ENCODE measurements at places on chromosomes 6 and 20.
A peak's percentile ranks its signal among the peaks of the same experiment; 100 is the strongest.

- no peak for DNase-seq
Observed at GRCh38 chr20:62461834-62462233, 14.0 kb downstream of the GATA5 start.

GRCh38 chr20:17609811-17610377 lies 40.0 kb downstream of the DSTN start:
- no peak for DNase-seq

- DNase-seq = no peak
Observed at GRCh38 chr20:51347831-51348230, 194.7 kb downstream of the NFATC2 start.

- no peak for DNase-seq
Observed at GRCh38 chr6:150694889-150695288, 95.2 kb downstream of the PLEKHG1 start.

GRCh38 chr20:1490643-1491195 lies 501 bp downstream of the SIRPB2 start:
- no peak for DNase-seq

DNA sequence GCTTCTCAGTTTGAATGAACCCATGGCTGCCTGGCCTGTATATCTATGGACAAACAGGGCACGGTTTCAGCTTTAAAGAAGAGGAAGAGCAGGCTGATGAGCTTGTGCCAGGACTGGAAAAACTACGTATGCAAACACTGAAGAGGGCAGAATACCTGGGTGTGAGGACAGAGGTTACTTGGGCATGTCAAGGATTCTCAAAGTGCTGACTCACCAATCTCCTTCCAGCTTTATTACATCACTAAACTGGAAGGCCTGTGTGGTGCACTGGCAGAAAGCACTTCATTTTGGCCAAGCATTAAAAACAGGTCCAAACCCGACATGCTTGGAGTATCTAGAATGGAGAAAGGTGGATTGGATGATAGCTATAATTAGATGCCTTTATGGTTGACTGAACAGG lies 95.2 kb downstream of the GMPR start:
- no peak for DNase-seq

GRCh38 chr6:70289299-70289698 lies 13.6 kb downstream of the COL9A1 start:
- DNase-seq = no peak

DNA sequence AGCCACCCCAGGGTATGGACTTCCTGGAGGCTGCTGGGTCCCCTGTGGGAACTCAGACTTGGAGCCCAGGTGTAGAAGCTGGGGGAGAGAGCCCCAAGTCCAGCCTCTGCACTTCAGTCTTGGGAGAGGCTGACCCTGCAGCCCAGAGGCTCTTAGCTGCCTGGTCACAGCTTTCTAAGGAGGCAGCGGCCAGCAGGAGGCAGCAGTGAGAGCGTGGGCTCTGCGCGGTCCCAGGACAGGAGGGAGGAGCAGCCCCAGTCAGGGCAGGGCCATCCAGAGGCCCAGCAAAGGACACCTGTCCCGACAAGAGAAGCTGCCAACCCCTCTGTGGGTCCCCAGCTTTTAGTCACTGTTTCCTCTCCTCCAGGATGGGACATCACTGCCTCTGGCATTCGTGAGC lies 9.4 kb downstream of the TREML2 start:
- DNase-seq = peak; percentile 39

GRCh38 chr6:135851442-135852271 lies at the start of gene PDE7B:
Gene PDE7B (plus strand): TSS chr6:135851701.
- peak; percentile 61 for DNase-seq

- no peak for DNase-seq
Observed at GRCh38 chr6:103042336-103042735, 1648.8 kb downstream of the GRIK2 start.

DNA sequence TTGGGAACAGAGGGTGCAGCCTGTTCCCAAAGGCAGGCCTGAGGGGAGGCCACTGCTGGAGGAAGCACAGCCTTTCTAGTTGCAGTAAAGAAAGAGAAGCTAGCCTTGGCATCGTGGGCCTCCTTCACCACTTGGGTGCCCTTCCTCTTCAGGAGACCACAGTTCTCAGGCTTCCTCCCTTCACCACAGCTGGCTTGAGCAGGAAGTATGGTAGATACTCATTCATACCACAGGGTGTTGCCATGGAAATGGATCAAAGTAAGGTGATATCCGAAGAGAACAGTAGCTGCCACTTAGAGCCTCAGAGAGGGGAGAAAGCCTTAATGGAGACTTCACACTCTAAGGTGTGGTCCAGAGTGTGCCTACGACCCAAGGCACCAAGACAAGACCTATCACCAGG lies 120.4 kb upstream of the RIPOR2 start:
- peak; percentile 91 for DNase-seq

- no peak for DNase-seq
Observed at GRCh38 chr20:57047281-57048026, 219.0 kb downstream of the BMP7 start.

DNA sequence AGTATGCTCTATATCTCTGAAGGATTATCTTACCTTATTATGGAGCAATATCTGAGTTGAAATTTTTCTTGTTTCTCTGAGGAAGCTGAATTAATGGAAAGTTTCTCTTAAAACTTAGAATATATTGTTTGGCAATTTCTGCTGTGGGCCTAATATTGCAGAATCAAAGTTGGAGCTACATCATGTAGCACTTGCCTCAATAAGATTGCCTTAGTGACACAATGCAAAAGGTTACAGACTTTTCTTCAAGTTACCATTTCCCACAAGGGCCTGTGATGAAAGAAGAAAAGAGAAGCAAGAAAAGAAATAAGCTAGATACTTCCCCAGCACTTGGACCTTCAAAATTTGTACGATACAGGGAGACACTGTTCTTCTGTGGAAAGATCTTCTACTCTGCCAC lies 151.2 kb downstream of the SOBP start:
- no peak for DNase-seq

DNA sequence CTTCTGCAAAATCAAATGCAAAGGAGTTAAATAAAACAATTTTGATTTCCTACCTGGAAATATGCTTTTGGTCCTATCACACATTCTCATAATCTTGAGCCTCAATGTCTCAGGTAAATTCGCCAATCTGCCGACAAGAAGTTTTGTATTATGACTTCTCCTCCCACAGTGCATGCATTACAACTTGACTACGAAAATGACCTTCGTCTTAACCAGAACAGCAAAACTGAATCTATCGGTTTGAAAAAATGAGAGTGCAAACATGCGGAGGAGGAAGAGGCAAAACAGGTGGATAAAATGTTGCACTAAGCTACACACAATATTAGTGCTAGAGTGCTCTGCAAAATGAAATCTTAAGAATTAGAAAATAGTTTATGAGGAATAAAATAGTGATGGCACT lies 43.4 kb downstream of the HIVEP2 start:
- DNase-seq = no peak

DNA sequence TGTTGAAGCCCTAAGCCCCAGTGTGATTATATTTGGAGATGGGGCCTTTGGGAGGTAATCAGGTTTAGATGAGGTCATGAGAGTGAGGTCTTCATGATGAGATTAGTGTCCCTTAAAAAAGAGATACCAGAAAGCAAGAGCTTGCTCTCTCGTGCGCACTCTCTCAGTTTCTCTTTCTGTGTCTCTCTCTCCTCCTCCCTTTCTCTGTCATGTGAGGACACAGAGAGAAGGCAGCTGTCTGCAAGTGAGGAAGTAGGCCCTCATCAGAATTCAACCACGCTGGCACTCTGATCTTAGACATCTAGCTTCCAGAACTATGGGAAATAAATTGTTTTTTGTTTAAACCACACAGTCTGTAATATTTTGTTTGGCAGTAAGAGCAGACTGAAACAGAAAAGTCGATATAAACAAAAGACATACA lies 180.5 kb downstream of the IBTK start:
- no peak for DNase-seq

GRCh38 chr20:1368448-1369199 lies 24.2 kb downstream of the FKBP1A start:
- DNase-seq = no peak

DNA sequence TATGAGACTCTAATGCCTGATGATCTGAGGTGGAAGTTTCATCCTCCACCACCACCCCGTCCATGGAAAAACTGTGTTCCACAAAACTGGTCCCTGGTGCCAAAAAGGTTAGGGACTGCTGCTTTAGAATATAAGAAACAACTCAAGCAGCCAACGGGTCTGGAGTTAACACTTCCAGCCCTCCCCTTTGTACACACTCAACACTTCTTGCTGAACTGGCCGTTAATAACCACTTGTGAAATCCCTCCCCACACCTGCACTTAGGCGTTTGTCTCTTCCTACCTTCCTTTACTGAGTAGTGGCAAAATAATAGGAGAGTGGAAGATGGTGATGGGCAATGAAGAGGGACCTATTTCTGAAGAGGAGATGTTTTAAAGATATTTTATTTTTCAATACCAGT lies 10.5 kb downstream of the SAYSD1 start:
- no peak for DNase-seq

DNA sequence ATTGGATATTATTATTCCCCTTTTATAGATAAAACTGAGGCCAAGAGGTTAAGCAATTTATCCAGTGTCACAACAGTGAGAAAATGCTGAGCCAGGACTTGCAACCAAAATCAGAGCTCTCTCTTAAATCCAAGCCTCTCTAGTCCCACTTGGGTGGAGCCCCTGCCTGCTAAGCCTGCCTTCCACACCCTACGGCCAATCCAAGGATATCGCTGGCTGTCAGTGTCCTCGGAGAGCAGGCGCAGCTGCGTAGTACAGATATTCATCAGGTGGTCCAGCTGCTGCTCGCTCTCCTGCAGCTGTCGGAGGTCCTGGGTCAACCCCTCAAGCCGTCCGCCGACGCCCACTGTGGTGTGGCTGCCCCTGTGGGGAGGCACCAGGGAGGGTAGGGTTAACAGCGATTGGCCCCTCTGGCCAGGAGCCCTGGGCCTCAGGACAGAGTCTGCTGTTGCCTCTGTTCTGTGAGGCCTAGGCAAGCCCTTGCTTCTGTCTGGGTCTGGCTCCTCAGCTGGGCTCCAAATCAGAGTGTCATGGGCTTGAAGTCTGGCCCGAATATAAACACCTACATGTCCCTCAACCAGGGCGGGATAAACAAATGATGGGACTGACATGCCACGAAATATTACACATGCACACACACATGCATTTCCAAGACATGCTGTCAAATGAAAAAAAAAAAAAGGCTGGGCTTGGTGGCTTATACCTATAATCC lies 3.9 kb upstream of the NECAB3 start:
- no peak for DNase-seq

DNA sequence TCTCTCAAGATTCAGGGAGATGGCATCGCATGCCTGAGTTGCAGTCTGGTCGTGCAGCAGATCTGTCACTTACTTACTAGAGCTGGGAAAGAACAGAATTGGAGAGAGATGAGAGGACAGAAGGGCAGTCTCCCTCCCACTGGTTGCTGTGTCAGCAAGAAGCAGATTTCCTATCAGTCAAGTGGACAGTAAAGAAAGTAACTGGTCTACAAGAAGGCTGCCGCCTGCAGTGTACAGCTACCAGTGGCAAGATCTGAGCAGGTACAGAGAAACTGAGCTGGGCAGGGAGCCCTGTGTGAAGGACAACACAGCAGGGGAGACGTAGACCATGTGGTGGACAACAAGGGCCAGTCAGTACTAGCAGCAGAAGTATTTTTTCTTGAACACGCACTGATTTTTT lies 49.5 kb upstream of the PCSK2 start:
- DNase-seq = no peak

GRCh38 chr20:982754-983153 lies 19.4 kb downstream of the RSPO4 start:
- no peak for DNase-seq

- DNase-seq = no peak
Observed at GRCh38 chr6:108744244-108744972, 103.8 kb upstream of the ARMC2 start.

- no peak for DNase-seq
Observed at GRCh38 chr6:108564178-108564577, 3.5 kb downstream of the FOXO3 start.

DNA sequence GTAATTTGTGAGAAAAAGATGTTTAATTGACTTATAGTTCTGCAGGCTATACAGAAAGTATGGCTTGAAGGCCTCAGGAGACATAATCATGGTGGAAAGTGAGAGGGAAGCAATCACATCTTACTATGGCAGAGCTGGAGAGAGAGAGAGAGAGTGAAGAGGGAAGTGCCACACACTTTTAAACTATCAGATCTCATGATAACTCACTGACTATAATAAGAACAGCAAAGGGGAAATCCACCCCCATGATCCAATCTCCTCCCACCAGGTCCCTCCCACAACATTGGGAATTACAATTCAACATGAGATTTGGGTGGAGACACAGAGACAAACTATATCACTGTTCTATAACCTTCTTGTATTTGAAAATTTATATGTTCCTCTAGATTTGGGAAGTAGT lies 117.2 kb upstream of the BMP5 start:
- DNase-seq = no peak

GRCh38 chr6:35084511-35085203 lies 56.5 kb downstream of the TCP11 start:
- no peak for DNase-seq

- no peak for DNase-seq
Observed at GRCh38 chr20:21251278-21251677, 51.9 kb upstream of the XRN2 start.

- no peak for DNase-seq
Observed at GRCh38 chr6:157335829-157336228, 12.5 kb upstream of the TMEM242 start.

- DNase-seq = no peak
Observed at GRCh38 chr6:47680051-47680450, 18.3 kb upstream of the ADGRF4 start.

DNA sequence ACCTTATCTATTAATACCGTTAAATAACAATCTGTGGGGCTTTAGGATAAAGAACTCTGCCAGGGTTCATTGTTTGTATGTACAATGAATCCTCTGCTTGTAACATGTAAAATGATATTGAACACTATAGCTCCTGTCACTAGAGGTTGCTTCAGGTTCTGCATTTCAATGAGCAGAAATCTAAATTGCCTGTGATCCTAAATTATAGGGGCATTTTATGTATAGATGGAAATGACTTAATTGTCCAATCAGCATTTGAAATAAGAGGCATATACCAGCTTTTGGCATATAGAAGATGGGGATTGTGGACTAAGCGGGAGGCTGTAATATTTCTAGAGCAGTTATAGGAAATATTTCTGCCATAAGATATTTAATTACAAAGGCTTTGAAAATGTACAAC lies 2.0 kb downstream of the NCOA3 start:
- no peak for DNase-seq

- peak; percentile 53 for DNase-seq
Observed at GRCh38 chr20:51431321-51431720, 111.2 kb downstream of the NFATC2 start.

- no peak for DNase-seq
Observed at GRCh38 chr6:79841577-79842375, 105.6 kb downstream of the ELOVL4 start.

GRCh38 chr20:4411744-4412143 lies 310.0 kb upstream of the PRND start:
- no peak for DNase-seq

- no peak for DNase-seq
Observed at GRCh38 chr6:6277413-6277812, 43.0 kb downstream of the F13A1 start.
